ENCODE measurements at places on chromosomes 7 and 10. TPM values are rescaled to one million over a fixed set of nuclear protein-coding genes. Genes with fewer than 3 reads are reported as not detected.

DNA sequence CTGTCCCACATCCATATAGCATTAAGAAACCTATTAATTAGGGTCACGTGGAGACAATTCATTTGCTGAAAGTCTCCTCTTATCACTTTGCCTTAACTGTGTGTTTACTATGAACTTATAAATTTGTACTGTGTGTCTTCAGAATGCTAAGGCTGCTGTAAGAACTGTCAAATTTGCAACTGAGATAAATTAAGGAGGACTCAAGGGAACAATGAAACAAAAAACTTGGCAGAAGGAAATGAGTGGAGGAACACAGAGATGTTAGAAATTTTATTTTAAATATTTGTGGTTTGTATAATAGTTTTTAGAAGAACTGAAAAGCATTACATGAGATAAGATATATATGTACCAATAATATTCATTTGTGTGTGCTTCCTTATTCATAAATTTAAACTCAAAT lies 1005.3 kb upstream of the SORCS1 start:
- H3K27ac ChIP-seq = no peak overlapping the region
- H3K4me3 ChIP-seq = no peak overlapping the region
- no peaks in the 10 kb centered on the region for H3K27me3 ChIP-seq
- H3K4me1 ChIP-seq = no peaks in the 10 kb centered on the region

GRCh38 chr7:17311952-17312351 lies 13.5 kb downstream of the AHR start:
- DNase-seq = no peak
- peak overlapping the region; percentile 38 for H3K27ac ChIP-seq
- peaks cover 16% of the 10 kb centered on the region for H3K36me3 ChIP-seq
- H3K4me1 ChIP-seq = peaks cover 73% of the 10 kb centered on the region

DNA sequence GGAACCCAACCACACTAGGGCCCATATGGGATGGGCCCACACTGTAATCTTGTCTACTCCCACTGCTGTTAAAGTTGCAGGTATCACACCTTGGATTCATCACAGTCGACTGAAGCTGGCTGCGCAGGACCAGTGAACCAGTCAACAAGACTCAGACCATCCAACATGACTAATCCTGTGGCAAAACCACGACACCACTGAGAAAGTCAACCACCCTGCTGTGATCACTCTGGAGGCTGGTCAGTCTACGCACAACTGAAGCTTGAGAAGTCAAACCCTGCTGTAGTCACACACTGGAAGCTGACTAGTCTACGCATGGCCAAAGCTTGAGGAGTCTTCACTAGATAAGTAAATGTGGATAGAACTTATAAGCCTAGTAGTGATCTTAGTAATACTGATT lies 9.6 kb upstream of the CYREN start:
- H3K4me3 ChIP-seq = no peak overlapping the region
- H3K27ac ChIP-seq = no peak overlapping the region
- no peaks in the 10 kb centered on the region for H3K27me3 ChIP-seq
- H3K4me1 ChIP-seq = peaks cover 6% of the 10 kb centered on the region

MYPN gene
- total RNA-seq = not detected

POLD2 gene
- 58.7 TPM for total RNA-seq

GRCh38 chr10:6145166-6145987 lies 56.5 kb downstream of the RBM17 start:
- no peaks in the 10 kb centered on the region for H3K27me3 ChIP-seq
- H3K4me3 ChIP-seq = peak overlapping the region; percentile 97
- peak overlapping the region; percentile 91 for H3K27ac ChIP-seq
- no peak for DNase-seq
- H3K4me1 ChIP-seq = peaks cover 56% of the 10 kb centered on the region

- no peak overlapping the region for H3K27ac ChIP-seq
- DNase-seq = no peak
Observed at GRCh38 chr10:125584954-125585353, 98.0 kb downstream of the TEX36 start.

STOX1 gene
- 2.2 TPM for total RNA-seq

DNA sequence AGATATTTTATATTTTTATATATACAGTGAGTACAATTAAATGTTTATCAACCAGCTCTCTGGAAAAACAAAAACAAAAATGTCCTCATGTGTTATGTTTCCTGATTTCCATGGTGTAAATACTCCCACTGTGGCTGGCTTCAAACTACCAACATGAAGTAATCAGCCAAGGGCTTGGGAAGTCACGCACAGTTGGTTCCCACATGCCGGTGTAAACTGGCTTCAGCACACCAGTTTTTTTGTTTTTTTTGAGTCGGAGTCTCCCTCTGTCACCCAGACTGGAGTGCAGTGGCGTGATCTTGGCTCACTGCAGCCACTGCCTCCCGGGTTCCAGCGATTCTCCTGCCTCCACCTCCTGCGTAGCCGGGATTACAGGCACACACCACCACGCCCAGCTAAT lies 11.8 kb downstream of the OSBPL3 start:
- no peaks in the 10 kb centered on the region for H3K27me3 ChIP-seq
- DNase-seq = no peak
- peak overlapping the region; percentile 78 for H3K27ac ChIP-seq
- peaks cover 66% of the 10 kb centered on the region for H3K4me1 ChIP-seq
- H3K4me3 ChIP-seq = no peak overlapping the region
- no peaks in the 10 kb centered on the region for H3K36me3 ChIP-seq

GET4 gene
- 58.2 TPM for total RNA-seq

LIPM gene
- 33.0 TPM for total RNA-seq

GRCh38 chr7:156021471-156021870 lies 209.2 kb upstream of the SHH start:
- H3K27ac ChIP-seq = no peak overlapping the region
- no peaks in the 10 kb centered on the region for H3K36me3 ChIP-seq
- no peak for DNase-seq

GIMAP7 gene
- 7.6 TPM for total RNA-seq

CCDC136 gene
- total RNA-seq = 0.95 TPM

- no peaks in the 10 kb centered on the region for H3K27me3 ChIP-seq
- no peaks in the 10 kb centered on the region for H3K36me3 ChIP-seq
- no peak overlapping the region for H3K27ac ChIP-seq
- no peak for DNase-seq
- peaks cover 20% of the 10 kb centered on the region for H3K4me1 ChIP-seq
Observed at GRCh38 chr7:143451122-143451521, 7.9 kb downstream of the TAS2R60 start.

ZSCAN21 gene
- 8.9 TPM for total RNA-seq

GRCh38 chr7:522071-522950 lies 2.7 kb upstream of the PDGFA start:
- H3K4me1 ChIP-seq = peaks cover 49% of the 10 kb centered on the region
- peaks cover 35% of the 10 kb centered on the region for H3K27me3 ChIP-seq
- no peak overlapping the region for H3K27ac ChIP-seq
- no peaks in the 10 kb centered on the region for H3K36me3 ChIP-seq

DNA sequence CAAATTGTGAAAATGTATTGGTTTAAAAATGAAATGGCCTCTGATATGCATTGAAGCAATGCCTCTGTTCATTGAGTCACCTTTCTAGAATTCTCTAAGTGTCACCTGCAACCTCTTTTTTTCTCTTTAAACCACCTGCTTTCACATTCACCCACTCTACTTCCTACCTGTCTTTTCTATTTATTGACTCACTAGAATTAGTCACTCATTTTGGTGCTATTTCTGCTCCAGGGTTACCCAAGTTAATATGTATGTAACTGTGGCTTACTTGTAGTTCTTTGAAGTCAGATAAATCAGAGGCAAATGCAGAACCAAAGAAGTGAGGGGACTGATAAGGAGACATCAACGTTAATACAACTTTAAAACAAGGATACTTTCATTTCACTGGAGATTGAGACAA lies 674.7 kb downstream of the CCSER2 start:
- no peaks in the 10 kb centered on the region for H3K4me1 ChIP-seq
- H3K27me3 ChIP-seq = no peaks in the 10 kb centered on the region
- no peak for DNase-seq

GRCh38 chr10:70537398-70538194 lies 59.0 kb downstream of the PALD1 start:
- no peak overlapping the region for H3K4me3 ChIP-seq
- H3K27ac ChIP-seq = no peak overlapping the region
- no peaks in the 10 kb centered on the region for H3K36me3 ChIP-seq
- no peaks in the 10 kb centered on the region for H3K27me3 ChIP-seq
- no peaks in the 10 kb centered on the region for H3K4me1 ChIP-seq

DNA sequence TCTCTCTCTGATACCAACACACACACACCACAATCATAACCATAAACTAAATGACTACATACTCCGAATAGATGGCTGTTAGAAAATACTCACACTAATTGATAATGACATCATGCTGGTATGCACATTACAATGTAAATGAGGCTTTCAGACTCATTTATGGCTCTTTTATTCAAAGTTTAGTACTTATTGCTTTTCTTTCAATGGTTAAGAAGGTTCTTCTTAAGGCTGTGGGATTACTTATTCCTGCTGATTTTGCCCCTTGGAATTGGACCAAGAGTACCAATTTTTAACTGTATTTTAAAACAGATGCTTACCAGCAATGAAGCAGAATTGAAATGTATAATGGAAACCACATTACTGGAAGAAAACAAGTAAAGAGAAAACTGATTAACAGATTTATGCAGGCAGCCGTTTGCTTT lies 20.6 kb upstream of the CABCOCO1 start:
- H3K4me1 ChIP-seq = peaks cover 7% of the 10 kb centered on the region
- DNase-seq = no peak
- no peak overlapping the region for H3K27ac ChIP-seq
- H3K4me3 ChIP-seq = no peak overlapping the region
- H3K27me3 ChIP-seq = no peaks in the 10 kb centered on the region

PWWP2B gene
- total RNA-seq = 19.2 TPM

DNA sequence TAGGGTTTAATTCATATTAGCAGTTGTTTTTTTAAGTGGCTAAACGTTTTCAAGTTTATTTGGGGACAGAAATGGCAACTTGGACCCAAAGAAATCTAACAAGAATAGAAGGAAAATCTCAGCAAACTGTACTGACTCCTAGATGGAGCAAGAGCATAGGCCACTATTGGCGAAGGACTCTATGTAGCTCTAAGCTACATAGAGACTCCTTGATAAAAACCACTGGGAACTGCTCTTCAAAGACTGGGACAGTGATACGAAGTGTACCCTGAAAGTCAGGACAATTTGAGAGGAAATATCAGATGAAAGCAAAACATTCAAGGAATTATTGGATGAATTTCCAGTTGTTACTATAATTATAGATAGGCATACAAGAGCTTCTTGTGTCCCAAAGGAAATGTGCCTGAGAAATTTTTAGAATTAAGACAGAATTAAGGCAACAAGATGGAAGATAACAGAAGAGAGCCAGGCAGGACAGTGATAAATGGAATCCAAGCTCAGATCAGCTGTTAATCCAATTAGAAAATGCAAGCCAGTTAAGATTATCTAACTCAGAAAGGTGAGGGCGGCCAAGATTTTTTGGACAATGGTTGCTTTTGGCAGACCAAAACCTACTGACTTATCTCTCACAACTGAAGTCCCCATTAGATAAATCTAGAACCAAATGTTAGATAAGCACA lies 103.7 kb upstream of the IFRD1 start:
- peaks cover 28% of the 10 kb centered on the region for H3K36me3 ChIP-seq
- no peak for DNase-seq
- no peaks in the 10 kb centered on the region for H3K27me3 ChIP-seq
- H3K27ac ChIP-seq = no peak overlapping the region

DNA sequence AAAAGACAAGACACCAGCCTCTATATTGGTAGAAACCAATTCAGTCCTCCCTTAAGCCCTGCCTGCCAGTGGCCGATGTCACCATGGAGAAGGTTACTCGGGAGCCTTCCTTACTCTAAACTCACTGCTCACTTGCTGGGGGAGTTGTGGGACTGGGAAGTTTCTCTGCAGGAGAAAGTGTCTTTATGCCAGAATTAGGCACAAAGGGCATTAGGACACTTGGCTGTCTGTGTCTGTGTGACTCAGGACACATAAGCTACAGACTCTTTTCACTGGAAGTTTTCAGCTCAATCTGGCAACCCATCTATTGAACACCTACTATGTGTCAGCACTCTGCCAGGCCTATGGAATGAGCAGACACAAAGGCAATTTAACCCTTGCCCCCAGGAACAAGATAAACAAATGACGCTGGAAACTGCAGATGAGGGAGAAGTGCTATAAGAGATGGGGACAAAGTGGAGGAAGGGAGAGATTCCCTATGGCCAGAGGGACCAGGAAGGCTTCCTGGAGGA lies 49.5 kb upstream of the CACUL1 start:
- H3K27ac ChIP-seq = no peak overlapping the region
- no peaks in the 10 kb centered on the region for H3K4me1 ChIP-seq
- DNase-seq = no peak
- no peak overlapping the region for H3K4me3 ChIP-seq
- H3K36me3 ChIP-seq = no peaks in the 10 kb centered on the region
- H3K27me3 ChIP-seq = no peaks in the 10 kb centered on the region

DNA sequence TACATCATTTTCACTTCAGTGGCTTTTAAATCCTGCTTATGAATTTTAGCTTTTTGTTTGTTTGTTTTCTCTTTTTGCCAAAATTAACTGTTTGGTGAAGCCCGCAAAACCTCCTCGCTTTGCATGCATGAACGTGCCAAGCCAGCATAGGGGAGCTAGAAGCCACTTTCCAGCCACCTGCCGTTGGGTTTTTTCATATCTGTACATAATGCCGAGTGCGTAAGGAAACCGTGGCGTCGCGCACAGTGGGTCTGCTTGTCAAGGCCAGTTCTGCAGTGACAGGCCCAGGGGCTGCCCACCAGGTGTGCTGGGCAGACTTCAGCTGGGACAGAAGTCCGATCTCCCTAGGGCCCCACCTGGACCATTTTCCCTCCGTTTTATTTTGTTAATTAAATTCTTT lies 41.1 kb downstream of the WIPI2 start:
- peaks cover 14% of the 10 kb centered on the region for H3K4me1 ChIP-seq
- no peak for DNase-seq
- peaks cover 67% of the 10 kb centered on the region for H3K36me3 ChIP-seq
- H3K27me3 ChIP-seq = no peaks in the 10 kb centered on the region
- H3K4me3 ChIP-seq = no peak overlapping the region
- H3K27ac ChIP-seq = no peak overlapping the region

DNA sequence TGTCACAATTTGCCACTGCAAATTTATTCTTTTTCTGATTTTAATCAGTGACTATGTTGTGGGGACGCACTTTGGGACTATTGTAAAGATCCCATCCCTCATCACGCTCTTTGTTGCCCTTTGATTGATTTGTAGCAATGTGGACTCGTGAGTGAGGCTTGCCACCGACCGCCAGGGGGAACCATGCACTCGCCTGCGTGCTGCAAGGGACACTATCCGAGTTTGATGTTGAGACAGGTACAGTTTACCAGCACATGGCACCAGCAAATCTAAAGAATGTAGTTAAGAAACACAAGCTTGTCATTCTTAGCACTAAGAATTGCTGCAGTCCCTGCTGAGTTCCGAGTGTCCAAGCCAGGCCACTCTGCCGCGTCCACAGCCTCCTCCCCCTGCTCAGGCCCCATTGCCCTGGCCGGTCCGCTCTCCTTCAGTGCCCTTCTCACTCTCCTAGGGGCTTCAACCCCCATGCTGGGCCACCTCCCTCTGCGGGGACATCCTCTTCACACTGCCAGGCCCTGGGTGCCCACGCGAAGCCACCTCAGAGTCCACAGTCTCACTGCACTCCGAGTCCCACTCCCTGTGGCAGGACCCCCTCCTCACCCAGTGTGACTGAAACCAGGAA lies 2.0 kb upstream of the SFTPA2 start:
- no peaks in the 10 kb centered on the region for H3K4me1 ChIP-seq
- no peak overlapping the region for H3K27ac ChIP-seq
- peaks cover 5% of the 10 kb centered on the region for H3K27me3 ChIP-seq
- H3K4me3 ChIP-seq = no peak overlapping the region
- DNase-seq = no peak

Data from suprapubic skin (tissue), 4 donors.